NCI-H446 treated with DMSO at 0.1 percent for 48 hours (cell line): ENCODE measurements at places on chromosomes 7 and 10.

DNA sequence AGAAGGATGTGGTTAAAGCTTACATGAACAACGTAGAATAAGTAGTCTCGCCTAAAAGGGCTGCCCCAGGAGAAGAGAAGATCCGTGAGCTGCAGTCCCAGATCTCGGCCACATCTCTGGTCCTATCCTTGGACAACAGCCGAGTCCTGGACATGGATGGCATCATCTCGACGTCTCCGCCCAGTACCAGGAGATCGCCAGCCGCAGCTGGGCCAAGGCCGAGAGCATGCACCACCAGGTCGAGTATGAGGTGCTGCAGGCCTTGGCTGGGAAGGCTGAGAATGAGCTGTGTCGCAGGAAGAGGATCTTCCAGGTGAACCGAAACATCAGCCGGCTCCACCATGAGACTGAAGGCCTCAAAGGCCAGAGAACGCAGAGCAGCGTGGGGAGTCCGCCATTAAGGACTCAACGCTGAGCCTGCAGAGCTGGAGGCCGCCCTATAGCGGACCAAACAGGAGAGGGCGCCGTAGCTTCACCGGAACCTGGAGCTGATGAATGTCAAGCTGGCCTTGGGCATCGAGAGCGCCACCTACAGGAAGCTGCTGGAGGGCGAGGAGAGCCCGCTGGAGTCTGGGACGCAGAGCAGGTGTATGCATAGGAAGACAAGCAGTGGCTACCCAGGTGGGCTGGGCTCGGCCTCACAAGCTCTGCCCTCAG, 22.2 kb downstream of the LIPK start:
- DNase-seq: no peak

- DNase-seq: no peak
Observed at GRCh38 chr7:20193242-20193777, 23.9 kb downstream of the MACC1 start.

DNA sequence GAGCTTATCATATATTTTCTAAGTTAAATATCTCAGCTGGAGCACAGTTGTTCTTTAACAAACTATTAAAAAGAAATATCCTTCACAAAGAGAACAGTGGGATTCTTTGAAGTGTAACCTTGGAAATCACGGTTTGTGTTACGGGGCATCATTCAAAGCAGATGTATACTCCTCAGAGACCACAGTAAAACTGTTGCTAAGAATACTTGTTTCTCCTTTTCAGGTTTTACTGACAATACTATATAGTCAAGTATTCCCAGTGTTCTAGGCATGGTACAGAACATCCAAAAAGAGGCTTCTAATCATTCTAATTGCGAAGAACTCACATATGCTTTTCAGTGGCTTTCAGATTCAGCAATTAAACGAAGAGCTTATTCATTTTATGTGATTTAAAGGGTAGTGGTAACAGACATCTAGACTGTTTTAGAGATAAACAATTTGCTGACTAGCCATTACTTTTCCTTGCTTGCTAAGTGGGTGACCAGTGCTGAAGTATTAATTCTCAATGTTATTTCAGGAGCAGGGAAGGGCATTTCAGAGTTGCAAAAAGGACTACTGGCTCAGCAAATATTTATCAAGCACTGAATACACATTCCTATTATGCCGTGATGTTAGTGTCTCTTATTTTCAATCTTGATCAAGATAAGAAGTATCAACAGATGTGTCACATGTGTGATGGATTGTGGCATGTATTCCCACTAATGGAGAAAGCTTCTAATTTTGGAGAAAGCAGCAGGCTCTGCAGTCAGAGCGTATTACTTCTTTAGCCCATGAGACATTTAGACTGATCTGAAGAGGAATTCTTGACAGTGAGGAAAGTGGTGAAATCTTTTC, 236.8 kb downstream of the RNLS start:
- DNase-seq: no peak

GRCh38 chr10:78960316-78960800, 108.4 kb upstream of the ZMIZ1 start:
- peak; percentile 47 for DNase-seq
